ENCODE measurements at places on chromosomes 5 and 9. TPM values are rescaled to one million over a fixed set of nuclear protein-coding genes. Genes with fewer than 3 reads are reported as not detected.

- no peaks in the 10 kb centered on the region for H3K4me1 ChIP-seq
- H3K36me3 ChIP-seq, result no peaks in the 10 kb centered on the region
- no peak for DNase-seq
These were observed 176.0 kb downstream of the ATP10B start for GRCh38 chr5:160675988-160676387.

GRCh38 chr5:87581661-87582060 is 168.9 kb upstream of the CCNH start:
- H3K27me3 ChIP-seq, result no peaks in the 10 kb centered on the region
- no peak for DNase-seq
- H3K27ac ChIP-seq, result no peak overlapping the region

GRCh38 chr5:41695920-41696582 is 174.2 kb downstream of the OXCT1 start:
- H3K4me1 ChIP-seq, result no peaks in the 10 kb centered on the region
- no peak overlapping the region for H3K27ac ChIP-seq
- H3K36me3 ChIP-seq, result no peaks in the 10 kb centered on the region
- no peaks in the 10 kb centered on the region for H3K27me3 ChIP-seq

The ROPN1L gene
- total RNA-seq, result 0.77 TPM
